Astrocyte (in vitro differentiated cells and primary cell): ENCODE measurements at places on chromosomes 16 and 17. TPM values are rescaled to one million over a fixed set of nuclear protein-coding genes. Genes with fewer than 3 reads are reported as not detected.

KCNH4 gene
- not detected in 2 replicates for total RNA-seq

ROGDI gene
- 33.6 and 38.0 TPM in 2 replicates for total RNA-seq

PPP1R1B gene
- total RNA-seq = 0.26 and 0.39 TPM in 2 replicates

FGF11 gene
- total RNA-seq = 22.4 and 30.7 TPM in 2 replicates

NPLOC4 gene
- total RNA-seq = 125 and 127 TPM in 2 replicates

IGFALS gene
- not detected in 2 replicates for total RNA-seq

ZDHHC1 gene
- total RNA-seq = 3.7 and 4.4 TPM in 2 replicates

C16orf46 gene
- total RNA-seq = 0.24 and 1.8 TPM in 2 replicates

SLC13A2 gene
- total RNA-seq = not detected in 2 replicates

NGFR gene
- 0.64 and 1.0 TPM in 2 replicates for total RNA-seq

DNA sequence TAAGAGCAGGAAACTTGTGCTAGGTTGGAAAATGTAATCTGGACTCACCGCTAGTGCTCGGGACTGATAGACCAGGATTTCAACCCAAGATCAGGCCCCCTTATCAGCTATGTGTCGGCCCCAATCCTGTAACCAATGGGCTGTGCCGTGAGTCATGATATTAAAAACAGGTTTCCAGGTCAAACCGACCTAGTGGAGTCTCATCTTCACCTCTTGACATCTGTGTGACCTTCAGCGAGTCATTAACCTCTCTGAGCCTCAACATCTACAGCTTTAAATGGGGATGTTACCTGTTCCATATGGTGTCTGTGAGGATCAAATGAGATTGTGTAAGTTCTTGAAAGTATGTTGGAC, 512 bp downstream of the PMM2 start:
- peaks cover 20% of the 10 kb centered on the region for H3K4me1 ChIP-seq
- H3K27me3 ChIP-seq = no peaks in the 10 kb centered on the region
- DNase-seq = no peak
- peaks cover 30% of the 10 kb centered on the region for H3K36me3 ChIP-seq
- H3K4me3 ChIP-seq = peak overlapping the region; percentile 91
- peak overlapping the region; percentile 97 for H3K27ac ChIP-seq

DNA sequence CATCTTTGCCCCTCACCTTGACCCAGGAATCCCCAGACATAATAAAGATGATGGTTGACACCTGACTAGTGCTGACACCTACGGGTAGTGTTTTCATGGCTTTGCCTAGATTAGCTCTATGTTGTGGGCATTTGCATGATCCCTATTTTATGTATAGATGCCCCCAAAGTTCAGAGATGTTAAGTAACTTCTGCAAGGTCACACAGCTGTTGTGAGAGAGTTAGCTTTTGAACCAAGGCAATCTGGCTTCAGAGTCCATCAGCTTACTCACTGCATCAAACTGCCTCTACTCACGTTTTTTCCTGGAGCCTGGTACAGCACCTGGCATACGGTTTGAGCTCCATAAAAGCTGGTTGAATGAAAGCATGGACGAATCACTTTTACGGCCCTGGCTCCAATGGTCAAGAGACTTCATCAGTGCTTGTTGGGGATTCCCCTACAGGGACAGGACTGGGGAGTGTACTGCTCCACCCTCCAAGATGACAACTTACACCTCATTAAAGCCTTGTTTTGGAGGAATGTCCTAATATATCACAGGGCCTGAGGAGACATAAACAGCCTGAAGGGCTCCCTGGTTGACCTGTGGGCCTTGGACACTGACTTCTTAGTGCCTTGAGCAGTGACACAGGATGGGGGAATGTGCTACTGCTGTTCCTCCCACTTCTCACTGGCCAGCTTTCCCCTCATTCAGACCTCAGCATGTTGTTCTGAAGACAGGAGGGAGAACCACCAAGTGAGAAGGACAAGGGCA, 193.2 kb upstream of the ASIC2 start:
- no peaks in the 10 kb centered on the region for H3K4me1 ChIP-seq
- DNase-seq = no peak
- H3K27me3 ChIP-seq = no peaks in the 10 kb centered on the region
- H3K27ac ChIP-seq = no peak overlapping the region

DNA sequence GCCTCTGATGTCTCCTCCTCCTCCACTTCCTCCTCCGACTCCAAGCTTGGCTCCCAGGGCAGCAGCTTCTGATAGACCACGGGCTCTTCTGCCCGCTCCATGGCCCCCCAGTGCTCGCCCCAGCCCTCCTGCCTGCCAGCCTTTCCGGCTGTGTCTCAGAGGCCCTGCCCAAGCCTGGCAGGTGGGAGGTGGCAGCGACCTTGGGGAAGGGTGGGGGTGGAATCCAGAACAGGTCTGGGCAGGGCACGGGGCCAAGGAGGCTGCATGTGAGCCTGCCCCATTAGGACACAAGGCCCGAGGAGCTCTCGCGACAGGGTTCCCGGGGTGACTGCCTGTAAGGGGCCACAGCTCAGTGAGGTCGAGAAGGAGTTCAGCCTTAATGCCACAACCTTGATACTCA, at the start of gene GGT6:
Gene GGT6 (minus strand): TSS at position 157 of the 400 bp plus-strand sequence. CDS start 56 bp downstream, at position 101.
- peaks cover 19% of the 10 kb centered on the region for H3K27me3 ChIP-seq
- no peak within 1 kb of the TSS for H3K27ac ChIP-seq
- H3K36me3 ChIP-seq = no peaks in the 10 kb centered on the region
- H3K4me3 ChIP-seq = no peak within 1 kb of the TSS

GRCh38 chr17:14300575-14301278, at the start of gene HS3ST3B1:
Gene HS3ST3B1, plus strand, starts transcription at chr17:14301081. Its CDS starts 438 bp downstream, at chr17:14301519.
- DNase-seq = peak; percentile 100
- peak within 1 kb of the TSS; percentile 91 for H3K4me3 ChIP-seq
- peaks cover 14% of the 10 kb centered on the region for H3K27me3 ChIP-seq
- peaks cover 33% of the 10 kb centered on the region for H3K4me1 ChIP-seq

- peak; percentile 34 for DNase-seq
- H3K27me3 ChIP-seq = no peaks in the 10 kb centered on the region
- H3K27ac ChIP-seq = no peak overlapping the region
- no peak overlapping the region for H3K4me3 ChIP-seq
Measured at GRCh38 chr17:37506678-37507077, 17.0 kb downstream of the DUSP14 start.

DNA sequence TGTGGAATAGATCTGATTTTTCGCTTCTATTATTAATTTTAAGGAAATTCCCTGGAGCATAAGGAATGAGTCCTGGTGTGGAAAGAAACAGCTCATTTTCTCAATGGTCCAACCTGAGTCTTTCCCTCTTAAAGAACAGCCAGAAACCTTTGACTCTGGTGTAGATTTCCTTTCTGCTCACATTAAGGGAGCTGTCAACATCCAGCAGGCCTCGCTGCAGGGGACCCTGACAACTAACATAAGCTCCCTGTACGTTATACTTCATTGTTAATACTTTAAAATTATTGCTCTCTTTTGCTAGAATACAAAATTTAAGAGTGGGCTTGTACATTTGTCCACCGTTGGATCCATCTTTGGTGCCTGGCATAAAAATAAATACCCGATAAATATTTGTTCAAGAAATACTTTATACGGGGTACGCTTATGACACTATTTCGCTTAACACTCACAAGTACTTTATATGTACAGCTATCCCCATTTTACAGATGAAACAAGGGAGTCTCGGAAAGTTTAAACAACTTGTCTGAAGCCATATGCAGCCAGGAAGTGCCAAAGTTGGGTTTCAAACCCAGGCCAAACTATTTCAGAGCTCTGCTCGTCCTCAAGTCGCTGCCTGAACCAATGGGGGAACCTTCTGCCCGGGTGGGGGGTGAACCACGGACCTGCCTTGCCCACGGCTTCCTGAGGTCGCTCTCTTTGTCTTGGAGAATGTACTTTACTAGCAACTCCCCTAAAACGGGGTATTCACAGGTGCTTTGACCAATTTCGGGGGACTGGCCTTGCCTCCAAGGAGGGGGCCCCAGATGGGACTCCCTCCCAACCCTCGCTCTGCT, 611 bp downstream of the SMARCE1 start:
- H3K36me3 ChIP-seq = peaks cover 21% of the 10 kb centered on the region
- peak overlapping the region; percentile 98 for H3K27ac ChIP-seq
- peaks cover 19% of the 10 kb centered on the region for H3K4me1 ChIP-seq
- H3K27me3 ChIP-seq = no peaks in the 10 kb centered on the region
- peak overlapping the region; percentile 96 for H3K4me3 ChIP-seq

GRCh38 chr16:7303052-7303610, 29.5 kb upstream of the RBFOX1 start:
- H3K36me3 ChIP-seq = no peaks in the 10 kb centered on the region
- DNase-seq = no peak
- H3K4me3 ChIP-seq = no peak overlapping the region
- H3K27ac ChIP-seq = no peak overlapping the region

DNA sequence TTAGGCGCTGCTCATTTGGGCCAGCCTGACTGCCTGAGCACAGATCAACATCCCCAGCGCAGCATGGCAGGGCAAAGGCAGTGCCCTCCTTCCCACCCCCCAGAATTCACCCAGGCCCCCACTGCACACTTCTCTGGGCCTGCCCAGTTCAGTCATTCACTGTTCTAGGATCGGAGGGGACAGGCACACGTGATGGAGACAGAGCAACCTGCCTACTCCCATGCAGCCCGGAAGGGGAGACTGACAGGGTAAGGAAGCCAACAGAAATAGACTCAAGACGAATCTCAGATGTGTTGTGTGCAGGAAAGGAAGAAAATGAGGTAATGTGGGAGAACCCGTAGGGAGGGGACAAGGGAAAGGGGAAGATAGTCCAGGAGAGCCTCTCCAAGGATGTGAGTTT, 59.2 kb upstream of the LYRM9 start:
- no peak for DNase-seq
- H3K4me1 ChIP-seq = no peaks in the 10 kb centered on the region
- no peaks in the 10 kb centered on the region for H3K36me3 ChIP-seq
- no peak overlapping the region for H3K27ac ChIP-seq
- H3K4me3 ChIP-seq = no peak overlapping the region
- H3K27me3 ChIP-seq = peaks cover 10% of the 10 kb centered on the region

DNA sequence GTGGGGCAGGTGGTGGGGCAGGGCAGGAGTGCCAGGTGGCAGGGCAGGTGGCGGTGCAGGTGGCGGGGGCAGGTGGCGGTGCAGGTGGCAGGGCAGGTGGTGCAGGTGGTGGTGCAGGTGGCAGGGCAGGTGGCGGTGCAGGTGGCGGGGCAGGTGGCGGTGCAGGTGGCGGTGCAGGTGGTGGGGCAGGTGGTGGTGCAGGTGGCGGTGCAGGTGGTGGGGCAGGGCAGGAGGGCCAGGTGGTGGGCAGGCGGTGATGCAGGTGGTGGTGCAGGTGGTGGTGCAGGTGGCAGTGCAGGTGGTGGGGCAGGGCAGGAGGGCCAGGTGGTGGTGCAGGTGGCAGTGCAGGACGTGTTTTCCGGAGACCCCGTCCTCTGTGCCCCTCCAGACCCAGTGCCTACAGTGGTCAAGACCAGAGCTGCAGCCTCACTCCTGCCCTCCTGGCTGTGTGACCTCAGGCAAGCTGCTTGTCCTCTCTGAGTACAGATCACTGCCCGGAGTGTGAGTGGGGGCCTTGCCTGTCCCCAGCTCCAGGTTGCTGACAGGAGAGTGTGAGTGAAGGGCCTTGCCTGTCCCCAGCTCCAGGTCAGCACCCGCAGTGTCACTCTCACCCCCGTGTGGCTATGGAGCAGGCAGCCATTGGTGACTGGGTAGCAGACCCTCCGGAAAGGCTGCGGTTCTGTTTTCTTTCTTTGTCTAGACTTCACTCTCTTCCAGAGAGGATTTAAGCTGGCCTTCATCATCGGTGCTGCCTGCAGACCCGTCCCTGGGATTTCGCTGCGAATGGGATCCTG, 16.1 kb upstream of the NPTX1 start:
- peaks cover 11% of the 10 kb centered on the region for H3K27me3 ChIP-seq
- H3K4me3 ChIP-seq = no peak overlapping the region
- no peak overlapping the region for H3K27ac ChIP-seq

DNA sequence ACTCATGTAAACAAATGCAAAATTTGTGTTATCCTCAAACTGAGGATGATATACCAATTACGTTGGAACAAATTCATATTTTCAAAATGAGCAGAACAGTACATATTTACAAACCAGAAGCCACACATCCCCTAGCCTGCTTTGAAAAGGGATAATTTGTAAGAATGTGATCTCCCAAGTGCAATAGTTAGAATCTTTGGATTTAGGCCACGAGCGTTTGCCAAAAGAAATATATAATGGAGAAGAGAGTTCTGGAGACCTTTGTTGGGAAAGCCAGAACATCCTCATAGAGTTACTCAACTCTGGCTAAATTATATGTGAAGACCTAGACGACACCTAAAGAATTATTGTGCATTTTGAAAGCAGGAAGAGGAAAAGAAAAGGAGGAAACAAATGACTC, 449.3 kb downstream of the KCNJ2 start:
- no peak overlapping the region for H3K4me3 ChIP-seq
- H3K27me3 ChIP-seq = no peaks in the 10 kb centered on the region
- DNase-seq = no peak
- H3K27ac ChIP-seq = no peak overlapping the region

- H3K27me3 ChIP-seq = peaks cover 9% of the 10 kb centered on the region
- H3K4me1 ChIP-seq = no peaks in the 10 kb centered on the region
- no peaks in the 10 kb centered on the region for H3K36me3 ChIP-seq
Measured at GRCh38 chr16:4900036-4900435, 36.9 kb downstream of the PPL start.

- no peak for DNase-seq
- no peak overlapping the region for H3K27ac ChIP-seq
- H3K4me3 ChIP-seq = no peak overlapping the region
- H3K4me1 ChIP-seq = peaks cover 36% of the 10 kb centered on the region
Measured at GRCh38 chr17:41417127-41417526, 7.3 kb downstream of the KRT37 start.

GRCh38 chr17:77451245-77451893, 310.6 kb downstream of the SEC14L1 start:
- peaks cover 84% of the 10 kb centered on the region for H3K4me1 ChIP-seq
- H3K27ac ChIP-seq = peak overlapping the region; percentile 94
- peak overlapping the region; percentile 63 for H3K4me3 ChIP-seq
- no peaks in the 10 kb centered on the region for H3K27me3 ChIP-seq
- DNase-seq = peak; percentile 70

- no peak overlapping the region for H3K4me3 ChIP-seq
- DNase-seq = no peak
- no peaks in the 10 kb centered on the region for H3K27me3 ChIP-seq
- no peaks in the 10 kb centered on the region for H3K36me3 ChIP-seq
Measured at GRCh38 chr16:49600976-49601375, 227.4 kb downstream of the C16orf78 start.

DNA sequence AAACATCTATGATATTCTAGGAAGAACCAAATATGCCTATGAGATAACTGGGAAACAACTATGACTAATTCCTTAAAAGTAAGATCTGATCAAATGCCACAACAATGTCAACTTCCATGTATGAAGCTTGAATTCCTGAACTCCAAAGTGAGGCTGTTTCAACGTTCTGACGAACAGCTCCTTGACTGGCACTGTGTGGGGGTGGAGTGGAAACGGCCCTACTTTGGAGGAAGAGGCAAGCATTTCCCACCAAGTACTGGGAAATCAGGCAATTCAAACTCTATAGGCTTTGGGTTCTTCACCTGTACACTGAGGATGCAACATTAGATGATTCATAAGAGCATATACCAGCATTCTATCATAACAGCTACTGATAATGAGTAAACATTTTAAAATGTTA, 187.2 kb downstream of the CDK5R1 start:
- H3K4me3 ChIP-seq = no peak overlapping the region
- H3K27ac ChIP-seq = no peak overlapping the region
- no peaks in the 10 kb centered on the region for H3K36me3 ChIP-seq
- no peaks in the 10 kb centered on the region for H3K4me1 ChIP-seq
